ENCODE measurements at places on chromosomes 7 and 10.

DNA sequence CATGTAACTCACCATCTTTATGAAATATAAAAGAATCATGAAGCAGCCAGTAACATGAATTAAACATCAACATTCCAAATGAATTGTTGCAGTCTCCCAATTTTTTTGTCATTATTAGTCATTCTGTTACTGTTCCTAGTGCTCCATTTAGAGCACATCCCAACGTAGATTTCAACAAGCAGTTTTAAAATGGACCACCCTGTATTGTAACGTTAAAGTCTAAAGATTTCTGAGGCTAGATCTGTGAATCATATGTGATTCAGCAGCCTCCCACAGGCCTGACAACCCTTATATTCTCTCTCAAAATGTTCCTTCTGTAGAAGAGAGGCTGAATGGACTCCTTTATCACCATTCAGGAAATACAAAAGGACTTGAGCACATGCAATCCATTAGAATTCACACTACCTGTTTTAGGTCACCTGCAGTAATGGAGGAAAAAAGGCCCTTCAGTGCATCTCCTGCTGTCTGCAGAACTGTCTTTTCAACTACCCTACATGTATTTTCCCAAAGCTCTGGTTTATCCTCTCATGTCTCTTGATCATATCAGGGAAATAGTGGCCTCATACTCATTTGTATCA lies 81.4 kb downstream of the CACNA2D1 start:
- DNase-seq, result no peak

DNA sequence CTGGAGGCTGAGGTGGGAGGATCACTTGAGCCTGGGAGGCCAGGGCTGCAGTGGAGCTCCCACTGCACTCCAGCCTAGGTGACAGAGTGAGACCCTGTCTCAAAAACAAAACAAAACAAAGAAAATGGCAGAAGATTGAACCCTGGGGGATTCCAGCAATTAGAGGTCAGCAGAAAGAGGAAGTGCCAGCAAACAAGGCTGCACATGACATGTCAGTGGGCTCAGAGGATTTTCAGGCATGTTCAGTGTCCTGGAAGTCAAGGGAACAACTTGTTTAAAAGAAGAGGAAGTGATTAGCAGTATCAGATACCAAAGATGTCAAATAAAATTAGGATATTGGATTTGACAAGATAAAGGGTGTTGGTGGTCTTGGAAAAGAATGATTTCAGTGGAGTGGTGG lies 32.3 kb downstream of the RAB18 start:
- no peak for DNase-seq

- DNase-seq, result no peak
Measured at GRCh38 chr10:116143673-116144222, 129.3 kb downstream of the GFRA1 start.

GRCh38 chr7:2670720-2671391 lies 17.1 kb upstream of the AMZ1 start:
- peak; percentile 43 for DNase-seq

GRCh38 chr7:28865601-28866144 lies 92.5 kb downstream of the TRIL start:
- DNase-seq, result no peak

DNA sequence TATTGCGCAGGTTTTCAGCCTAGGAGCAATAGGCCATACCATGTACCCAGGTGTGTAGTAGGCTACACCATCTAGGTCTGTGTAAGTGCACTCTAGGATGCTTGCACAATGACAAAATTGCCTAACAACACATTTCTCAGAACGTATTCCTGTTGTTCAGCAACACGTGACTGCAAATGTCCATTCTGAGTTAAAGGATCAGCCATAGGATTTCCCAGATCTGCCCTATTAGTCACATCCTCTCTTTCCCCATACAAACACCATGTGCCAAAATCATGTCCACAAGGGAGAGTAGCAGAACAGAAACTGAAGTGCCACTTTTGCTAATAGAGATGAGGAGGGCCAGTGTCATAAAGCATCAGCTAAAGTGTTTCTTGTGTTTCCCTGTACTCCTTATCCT lies 42.6 kb upstream of the AMPH start:
- no peak for DNase-seq

GRCh38 chr7:115435178-115435577 lies 513.3 kb downstream of the MDFIC start:
- no peak for DNase-seq

GRCh38 chr10:135132-135600 lies at the start of gene ZMYND11:
ZMYND11 (plus strand) TSS chr10:135455; CDS start chr10:180013, 44,558 bp downstream.
- DNase-seq, result peak; percentile 47

DNA sequence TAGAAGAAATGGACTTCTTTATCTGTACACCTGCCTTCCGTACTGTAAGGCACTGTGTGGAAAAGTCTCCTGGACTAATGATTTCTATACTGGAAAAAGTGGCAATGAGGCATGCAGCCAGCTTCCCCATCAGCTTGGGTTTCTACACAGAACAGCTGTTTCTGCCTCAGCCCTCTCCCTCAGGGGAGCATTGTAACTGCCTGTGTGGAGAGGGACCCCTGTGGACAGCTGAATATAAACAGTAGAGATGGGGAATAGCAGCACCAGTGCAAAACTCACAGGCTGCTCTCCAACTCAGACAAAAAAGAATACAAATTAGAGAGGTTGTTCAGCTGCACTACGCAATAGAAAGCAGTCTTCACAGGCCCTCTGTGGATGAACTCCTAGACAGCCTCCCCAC lies 451.3 kb upstream of the MBL2 start:
- DNase-seq, result no peak

DNA sequence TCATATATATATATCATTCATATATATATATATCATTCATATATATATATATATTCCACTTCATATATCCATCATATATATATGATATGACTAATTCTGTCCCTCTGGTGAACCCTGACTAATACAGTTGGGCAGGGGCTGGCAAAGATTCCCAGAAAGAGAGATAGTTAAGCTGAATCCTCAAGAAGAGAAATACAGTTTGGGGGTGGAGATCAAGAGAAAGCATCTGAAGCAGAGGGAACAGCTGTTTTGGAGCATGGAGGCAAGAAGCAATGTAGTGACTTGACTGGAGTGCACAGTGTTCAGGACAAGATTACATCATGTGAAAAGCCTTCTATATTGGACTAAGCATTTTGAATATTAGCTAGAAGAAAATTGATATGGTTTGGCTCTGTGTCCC lies 540.7 kb downstream of the MAGI2 start:
- no peak for DNase-seq

GRCh38 chr7:27782849-27783248 lies 42.9 kb downstream of the TAX1BP1 start:
- DNase-seq, result no peak

DNA sequence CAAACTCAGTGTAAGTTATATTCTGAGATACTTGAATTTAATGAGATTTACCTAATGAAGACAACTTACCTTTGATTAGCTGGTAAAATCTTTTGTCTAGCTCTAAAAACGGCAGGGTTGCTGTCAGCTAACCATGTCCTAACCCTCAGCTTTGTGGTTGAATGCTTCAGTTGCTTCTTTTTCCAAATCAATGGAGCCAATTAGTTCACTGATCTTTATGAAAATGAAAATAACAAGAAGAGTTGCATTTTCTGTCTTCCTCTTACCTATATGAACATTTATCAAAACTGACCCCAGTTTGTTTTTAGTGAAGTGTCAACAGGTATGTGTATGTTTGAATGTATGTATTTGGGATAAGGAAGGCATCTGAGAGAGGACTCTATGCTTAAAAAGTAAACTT lies 253.1 kb upstream of the MTPN start:
- no peak for DNase-seq

DNA sequence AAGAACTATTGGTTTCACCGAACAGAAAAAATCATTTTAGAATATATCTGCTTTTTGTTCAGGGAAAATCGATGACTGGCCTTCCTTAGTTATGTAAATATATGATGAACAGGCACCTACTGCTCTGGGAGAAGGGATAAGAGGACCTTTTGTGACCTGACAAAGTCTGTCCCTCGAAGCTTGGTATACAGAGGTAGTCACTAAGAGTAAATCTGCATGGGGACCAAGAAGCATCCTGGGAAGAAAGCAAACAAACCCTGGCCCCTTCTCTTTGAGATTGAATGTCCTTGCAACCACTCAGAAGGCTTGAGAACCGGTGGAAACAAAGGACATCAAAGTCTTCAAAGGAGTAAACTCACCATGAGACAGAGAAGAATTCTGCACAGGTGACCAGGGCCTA lies 52.3 kb downstream of the SKIDA1 start:
- DNase-seq, result no peak

GRCh38 chr10:75410132-75411005 lies 8.8 kb upstream of the ZNF503 start:
- DNase-seq, result no peak

DNA sequence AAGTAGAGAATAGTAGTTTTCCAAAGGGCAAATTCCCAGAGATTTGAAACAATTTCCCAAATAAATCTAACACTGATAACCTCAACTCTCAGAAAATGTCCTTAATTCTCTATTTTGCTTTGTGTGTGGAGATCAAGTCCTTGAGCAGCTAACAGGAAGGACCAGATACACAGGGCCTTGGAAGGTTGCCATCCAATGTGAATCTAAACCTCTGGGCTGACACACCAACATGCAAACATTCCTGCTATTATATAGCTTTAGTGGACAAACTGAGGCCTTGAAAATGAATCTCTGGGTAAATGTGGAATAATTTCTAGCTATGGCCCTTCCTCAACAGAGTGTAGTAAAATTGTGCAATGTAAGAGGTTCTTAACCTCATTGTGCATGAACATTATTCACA lies 44.1 kb upstream of the PARD3 start:
- DNase-seq, result no peak

DNA sequence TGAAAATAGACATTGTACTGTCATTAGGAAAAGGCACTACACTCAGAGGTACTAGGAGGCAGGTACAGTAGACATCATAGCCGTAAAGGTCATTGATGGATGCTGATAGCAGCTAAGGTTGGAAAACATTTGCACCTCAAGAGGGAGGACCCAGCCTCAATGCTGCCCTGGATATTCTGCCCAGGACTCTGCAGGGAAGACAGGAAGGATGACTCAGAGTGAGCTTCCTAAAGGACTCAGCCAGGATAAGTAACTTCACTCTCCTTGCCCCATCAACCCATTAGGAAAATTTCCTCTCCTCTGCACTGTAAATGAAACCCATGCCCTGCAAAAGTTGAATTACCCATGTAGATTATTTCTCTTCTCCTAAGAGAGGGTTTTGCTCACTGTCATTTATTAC lies 617.9 kb upstream of the MKI67 start:
- DNase-seq, result no peak

GRCh38 chr10:59745163-59745650 lies 8.0 kb downstream of the MRLN start:
- no peak for DNase-seq

- DNase-seq, result no peak
Measured at GRCh38 chr7:159033956-159034355, 110.7 kb downstream of the VIPR2 start.

DNA sequence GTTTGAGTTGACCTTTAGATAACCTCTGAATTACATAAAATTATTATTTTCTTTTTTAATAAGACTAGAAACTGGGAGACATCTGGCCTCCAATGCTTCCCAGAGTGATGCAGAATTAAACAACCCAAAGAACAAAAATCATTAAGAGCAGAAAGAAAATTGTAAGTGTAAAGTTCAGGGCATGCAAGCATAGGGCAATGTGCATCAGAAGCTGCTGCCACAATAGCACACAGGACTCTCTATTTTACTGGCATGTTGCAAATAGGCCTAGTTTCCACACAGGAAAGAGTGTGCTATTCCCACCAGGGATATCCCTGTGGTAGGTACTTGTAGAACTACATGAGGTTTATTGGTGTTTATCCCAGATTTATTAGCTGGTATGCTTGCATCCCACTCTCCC lies 20.5 kb upstream of the STEAP2 start:
- DNase-seq, result no peak

- no peak for DNase-seq
Measured at GRCh38 chr7:124497176-124497575, 268.4 kb downstream of the GPR37 start.

DNA sequence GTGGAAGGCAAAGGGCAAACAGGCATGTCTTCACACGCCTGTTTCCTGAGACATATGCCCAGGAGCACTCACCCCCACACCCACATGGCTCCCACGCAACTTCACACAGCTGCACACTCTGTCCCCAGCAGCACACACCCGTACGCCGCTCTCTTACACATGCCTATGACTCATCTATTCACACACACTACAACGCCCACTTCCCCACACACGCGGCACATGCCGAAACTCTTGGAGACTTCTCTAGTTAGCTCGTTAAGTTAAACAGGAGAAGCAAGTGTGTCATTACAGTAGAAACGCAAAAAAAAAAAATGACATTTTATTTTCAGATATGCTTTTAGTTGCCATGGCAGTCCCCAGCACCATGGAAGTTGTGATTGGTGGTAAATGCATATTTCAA lies 6.7 kb downstream of the CALN1 start:
- DNase-seq, result no peak

DNA sequence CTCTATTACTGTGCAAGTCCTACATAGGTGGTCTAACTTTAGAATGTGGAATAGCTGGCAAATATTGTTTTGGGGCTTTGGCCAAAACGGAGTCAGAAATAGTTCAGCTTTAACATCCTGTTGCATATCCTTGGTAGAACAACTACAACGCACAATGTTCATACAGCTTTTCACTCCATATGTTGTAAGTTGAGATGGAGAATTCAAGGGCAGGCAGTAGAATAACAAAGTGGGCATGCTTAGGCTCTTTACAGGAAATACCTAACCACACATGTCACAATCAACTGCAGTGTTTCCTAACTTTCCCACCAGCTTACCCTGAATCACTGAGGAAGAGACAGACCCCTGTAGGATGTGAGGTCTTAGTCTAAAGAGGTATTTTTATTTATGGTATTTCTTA lies 122.3 kb downstream of the PPP1R3A start:
- no peak for DNase-seq

- DNase-seq, result no peak
Measured at GRCh38 chr10:93437086-93437945, 44.8 kb downstream of the MYOF start.

DNA sequence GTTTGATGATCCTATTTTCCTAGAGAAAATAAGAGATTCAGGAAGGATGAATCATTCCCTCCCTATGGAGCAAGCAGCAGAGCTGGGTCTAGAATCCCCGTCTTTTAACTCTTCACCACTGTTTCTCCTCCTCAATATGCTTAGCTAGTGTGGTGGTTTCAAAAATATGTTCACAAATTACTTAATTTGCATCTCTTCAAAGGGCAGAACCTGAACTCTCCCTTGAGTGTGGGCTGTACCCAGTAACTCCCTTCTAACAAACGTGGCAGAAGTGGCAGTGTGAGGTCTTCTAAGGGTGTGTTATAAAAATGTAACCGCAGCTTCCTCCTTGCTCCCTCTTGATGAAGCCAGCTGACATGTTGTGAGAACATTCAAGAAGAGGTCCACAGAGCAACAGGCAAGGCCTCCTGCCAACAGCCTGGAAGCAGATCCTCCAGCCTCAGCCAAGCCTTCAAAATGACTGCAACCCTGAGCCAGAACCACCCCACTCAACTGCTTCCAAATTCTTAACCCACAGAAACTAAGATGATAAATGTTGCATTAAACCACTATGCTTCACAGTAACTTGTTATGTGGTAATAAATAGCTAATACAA lies 36.6 kb downstream of the SRPK2 start:
- no peak for DNase-seq

DNA sequence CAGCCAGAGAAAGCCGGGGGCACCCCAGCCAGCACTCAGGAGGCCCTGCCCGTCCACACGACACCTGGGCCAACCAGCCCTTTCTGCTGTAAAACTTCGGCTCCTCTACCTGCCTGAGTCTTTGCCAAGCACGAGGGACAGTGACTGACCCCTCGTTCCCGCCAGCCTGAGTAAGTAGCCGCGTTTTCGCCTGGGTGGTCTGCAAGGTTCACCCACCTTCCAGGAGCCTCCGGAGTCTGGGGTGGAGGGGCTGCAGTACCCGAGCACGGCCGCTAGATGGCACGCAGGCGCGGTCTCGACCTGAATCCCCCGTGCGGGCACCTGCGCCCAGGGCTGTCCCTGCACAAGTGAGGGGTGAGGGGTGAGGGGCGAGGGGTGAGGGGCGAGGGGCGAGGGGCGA lies 192.7 kb downstream of the PTPRN2 start:
- peak; percentile 9 for DNase-seq

Data from effector CD8-positive, alpha-beta T cell (primary cell).